ENCODE measurements at places on chromosomes 6 and 20.

DNA sequence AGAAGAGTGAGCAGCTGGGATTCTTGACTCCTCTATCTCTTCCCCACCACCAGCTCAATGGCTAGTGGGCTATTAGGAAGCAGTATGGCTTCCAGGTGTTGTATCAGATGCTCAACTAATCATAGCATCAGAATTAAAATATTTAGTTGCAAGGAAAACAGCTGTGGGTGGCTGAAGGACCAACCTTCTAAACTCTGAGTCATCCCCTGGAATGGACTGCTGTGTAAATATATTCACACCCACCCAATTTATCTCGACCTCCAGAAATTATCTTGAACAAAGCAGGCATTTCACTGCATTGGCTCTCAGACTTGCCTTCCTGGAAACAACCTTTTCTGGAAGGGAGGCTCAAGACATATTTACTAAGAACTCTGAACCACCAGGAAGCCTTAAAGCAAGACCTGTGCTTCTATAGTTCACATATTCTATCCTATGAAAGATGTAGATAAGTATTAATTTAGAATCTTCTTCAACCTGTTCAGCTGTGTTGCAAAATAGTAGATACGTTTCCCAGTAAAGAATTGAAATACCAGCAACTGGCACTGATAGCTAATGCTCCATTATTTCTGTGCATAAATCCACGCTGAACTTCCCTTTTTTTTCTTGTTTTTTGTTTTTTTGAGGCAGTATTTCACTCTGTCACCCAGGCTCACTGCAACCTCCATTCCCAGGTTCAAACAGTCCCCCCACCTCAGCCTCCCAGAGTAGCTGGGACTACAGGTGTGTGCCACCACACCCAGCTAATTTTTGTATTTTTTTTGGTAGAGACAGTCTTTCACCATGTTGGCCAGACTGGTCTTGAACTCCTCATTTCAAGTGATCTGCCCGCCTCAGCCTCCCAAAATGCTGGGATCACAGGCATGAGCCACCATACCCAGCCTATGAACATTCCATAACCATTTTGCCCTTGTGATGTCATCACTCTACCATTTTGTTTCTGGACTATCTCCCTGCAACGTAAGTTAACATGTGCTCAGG, 56.9 kb upstream of the CD2AP start:
- DNase-seq: no peak

DNA sequence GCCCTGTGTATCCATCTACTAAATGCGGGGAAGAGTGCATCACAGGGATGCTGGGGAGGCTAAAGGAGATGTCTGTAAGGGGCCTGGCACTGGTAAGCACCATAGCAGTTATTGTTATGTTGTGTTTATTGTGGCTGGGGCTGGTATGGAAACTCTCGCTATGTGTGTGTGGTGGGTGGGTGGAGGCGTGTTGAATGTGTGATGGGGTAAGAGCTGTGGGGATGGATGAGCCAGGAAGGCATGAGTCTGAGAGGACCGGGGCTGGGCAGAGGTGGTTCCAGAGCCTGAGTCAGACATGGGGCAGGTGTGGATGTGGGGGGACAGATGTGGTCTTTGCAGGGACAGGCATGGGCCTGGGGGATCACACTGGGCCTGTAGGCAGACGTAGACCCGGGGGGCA, 88.1 kb downstream of the GRM4 start:
- DNase-seq: no peak

DNA sequence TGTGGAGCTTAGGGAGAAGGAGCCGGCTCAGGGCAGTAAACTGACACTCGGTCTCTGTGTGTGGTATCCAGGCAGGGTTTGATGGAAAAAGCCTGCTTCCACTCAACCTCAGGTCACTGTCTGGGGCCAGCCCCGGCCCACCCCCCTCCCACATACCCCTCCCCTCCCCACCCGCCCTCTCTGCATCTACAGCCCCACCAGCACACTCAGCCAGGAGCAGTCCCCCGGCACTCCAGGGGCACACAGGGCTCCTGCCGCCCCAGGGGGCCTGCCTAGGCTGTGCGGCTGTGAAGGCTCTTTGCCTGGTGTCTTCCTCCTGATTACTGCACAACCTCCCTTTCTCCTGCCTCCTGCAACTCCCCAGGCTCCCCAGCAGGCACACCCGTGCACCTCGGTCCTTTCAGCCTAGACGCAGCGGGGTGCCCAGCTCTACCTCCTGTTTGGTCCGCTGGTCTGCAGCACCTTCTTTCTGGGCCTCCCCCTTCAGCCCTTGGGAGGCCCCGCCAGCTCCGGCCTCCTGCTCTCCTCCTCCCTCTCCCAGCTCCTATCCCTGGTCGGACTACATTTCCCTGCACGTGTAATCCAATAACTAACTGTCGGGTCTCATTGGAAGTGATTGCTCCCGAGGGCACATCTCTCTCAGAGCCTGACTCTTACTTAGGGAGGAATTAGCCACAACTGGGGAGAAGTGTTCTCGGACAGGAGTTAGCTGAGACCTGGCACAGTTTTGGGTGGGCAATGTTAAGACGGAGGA, 1.3 kb upstream of the FOXF2 start:
- no peak for DNase-seq

- DNase-seq: peak; percentile 17
These were observed 26.4 kb upstream of the FAM83C start for GRCh38 chr20:35318502-35319157.

DNA sequence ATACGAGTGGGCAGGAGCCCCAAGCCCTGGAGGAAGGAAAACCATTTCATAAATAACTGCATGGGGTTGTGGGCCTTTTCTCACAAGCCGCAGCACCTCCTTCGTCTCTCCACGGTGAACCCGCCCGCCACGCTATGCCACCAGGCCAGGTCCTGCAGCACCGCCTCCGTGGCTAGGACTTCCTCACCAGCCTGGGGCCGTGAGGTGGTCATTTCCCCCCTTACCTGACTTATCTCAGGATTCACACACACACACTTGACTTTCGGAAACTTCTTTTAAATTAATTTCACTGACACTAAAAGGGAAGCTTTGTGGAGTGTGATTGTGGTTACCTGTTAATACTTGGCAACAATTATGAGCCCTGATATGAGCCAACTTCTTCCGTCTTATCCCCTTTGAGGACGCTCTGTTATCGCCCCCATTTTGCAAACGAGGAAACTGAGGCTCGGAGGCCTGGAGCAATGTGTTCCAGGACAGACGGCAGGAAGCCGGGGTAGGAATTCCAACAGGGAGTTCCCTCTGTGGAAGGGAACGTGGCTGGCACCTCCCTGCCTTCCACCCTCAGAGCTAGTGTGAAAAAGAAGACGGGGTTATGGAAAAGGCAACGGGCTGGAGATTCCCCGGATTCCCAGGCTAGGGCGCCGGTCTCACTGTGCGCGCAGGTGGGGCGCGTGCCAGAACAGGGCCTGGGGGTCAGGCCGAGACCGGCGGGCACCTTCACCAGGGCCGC, 817 bp upstream of the SLCO4A1 start:
- DNase-seq: no peak

GRCh38 chr6:128337619-128338018, 182.8 kb downstream of the PTPRK start:
- no peak for DNase-seq

DNA sequence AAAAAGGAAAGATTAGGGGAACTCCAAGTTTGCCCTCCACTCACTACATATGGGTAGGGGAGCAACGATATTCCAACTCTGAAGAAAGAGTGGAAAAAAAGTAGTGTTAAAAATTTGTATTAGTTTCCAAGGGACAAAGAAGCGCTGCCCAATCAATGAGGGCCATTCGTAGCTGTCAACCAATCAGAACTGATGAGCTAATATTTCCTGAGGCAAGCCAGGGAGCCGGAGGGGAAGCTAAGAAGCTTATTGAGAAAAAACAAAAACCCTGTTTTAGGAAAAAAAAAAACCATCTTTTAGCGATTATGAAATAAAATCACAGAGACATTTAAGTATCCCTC, 59.5 kb downstream of the TRIM38 start:
- DNase-seq: peak; percentile 62

GRCh38 chr6:126539022-126539421, 199.1 kb downstream of the CENPW start:
- DNase-seq: no peak
